G401 (cell line): ENCODE measurements at places on chromosomes 5 and 9.
A peak's percentile ranks its signal among the peaks of the same experiment; 100 is the strongest.

- DNase-seq: no peak
Observed at GRCh38 chr9:127181595-127182190, 59.3 kb upstream of the ANGPTL2 start.

- DNase-seq: peak; percentile 84
Observed at GRCh38 chr9:35114113-35114839, 1.4 kb downstream of the ATOSB start.

GRCh38 chr5:168263121-168263520, 28.3 kb upstream of the WWC1 start:
- DNase-seq: no peak

GRCh38 chr5:93794954-93795353, 53.6 kb upstream of the POU5F2 start:
- no peak for DNase-seq

GRCh38 chr9:93252116-93252780, 68.3 kb downstream of the WNK2 start:
- peak; percentile 62 for DNase-seq

GRCh38 chr5:83149671-83150070, 72.3 kb downstream of the XRCC4 start:
- no peak for DNase-seq

- peak; percentile 37 for DNase-seq
Observed at GRCh38 chr5:173968154-173968797, 20.7 kb upstream of the C5orf47 start.

DNA sequence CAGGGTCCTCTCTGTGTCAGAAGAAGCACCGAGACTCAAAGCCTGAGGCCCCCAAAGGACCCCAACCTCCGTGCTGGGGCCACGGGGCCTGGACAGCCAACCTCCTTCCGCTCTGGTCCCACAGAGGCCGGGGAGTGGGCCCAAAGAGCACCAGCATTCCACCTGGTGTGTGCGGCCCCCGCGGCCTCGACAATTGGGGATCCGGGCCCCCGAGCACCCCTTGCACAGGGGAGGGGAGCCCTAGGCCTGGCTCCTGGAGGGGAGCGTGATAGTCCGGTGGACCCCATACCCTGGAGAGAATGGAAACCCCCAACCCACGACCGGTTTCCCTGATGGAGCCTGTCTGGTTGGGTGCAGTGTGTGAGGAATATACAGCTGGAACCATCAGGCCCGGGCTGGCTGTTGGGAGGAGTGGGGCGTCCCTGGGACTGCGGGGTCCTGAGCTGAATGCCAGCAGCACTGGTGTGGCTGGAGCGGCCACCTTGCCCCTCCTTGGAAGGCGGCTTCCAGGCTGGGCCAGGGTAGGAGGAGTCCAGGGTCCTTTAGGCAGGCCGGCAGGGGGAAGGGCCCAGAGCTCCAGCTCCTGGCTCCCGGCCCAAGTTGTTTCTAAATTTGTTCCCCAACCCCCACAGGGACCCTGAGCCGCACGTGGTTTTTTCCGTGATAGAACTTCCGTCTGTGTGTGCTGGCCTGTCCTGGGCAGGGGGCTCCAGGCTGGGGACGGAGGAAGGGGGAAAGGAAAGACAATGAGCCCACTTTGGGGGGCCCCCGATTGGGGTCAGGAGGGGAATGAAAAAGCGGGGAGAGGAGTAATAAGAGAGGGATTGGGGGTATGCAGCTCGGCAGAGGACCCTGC, 825 bp upstream of the TOR4A start:
- peak; percentile 23 for DNase-seq
